ENCODE measurements at places on chromosomes 2 and 18.

- no peak for DNase-seq
Observed at GRCh38 chr2:101310834-101311695, 2.6 kb upstream of the RNF149 start.

- no peak for DNase-seq
Observed at GRCh38 chr2:99660616-99661406, 171.0 kb upstream of the REV1 start.

GRCh38 chr2:159456500-159457426, 159.6 kb downstream of the BAZ2B start:
- DNase-seq, result no peak

- no peak for DNase-seq
Observed at GRCh38 chr18:48875314-48875941, 75.3 kb downstream of the SMAD7 start.

GRCh38 chr18:35642802-35643201, 61.3 kb downstream of the GALNT1 start:
- no peak for DNase-seq

GRCh38 chr2:68052717-68053422, 9.9 kb downstream of the C1D start:
- DNase-seq, result no peak

GRCh38 chr2:127514485-127514884, 11.8 kb downstream of the IWS1 start:
- DNase-seq, result no peak

- DNase-seq, result no peak
Observed at GRCh38 chr18:63378919-63379638, 12.1 kb upstream of the KDSR start.

Data from NCI-H1105 (cell line).